ENCODE measurements at places on chromosomes 4 and X. TPM values are rescaled to one million over a fixed set of nuclear protein-coding genes. Genes with fewer than 3 reads are reported as not detected.
A peak's percentile ranks its signal among the peaks of the same experiment; 100 is the strongest.

- DNase-seq: peak; percentile 73
Observed at GRCh38 chr4:121736735-121737351, 28.1 kb downstream of the SMIM43 start.

GRCh38 chrX:69311936-69312670 is 146.8 kb upstream of the PJA1 start:
- DNase-seq: no peak

GRCh38 chrX:153560000-153560399 is 38.9 kb downstream of the CCNQ start:
- DNase-seq: peak; percentile 25

DNA sequence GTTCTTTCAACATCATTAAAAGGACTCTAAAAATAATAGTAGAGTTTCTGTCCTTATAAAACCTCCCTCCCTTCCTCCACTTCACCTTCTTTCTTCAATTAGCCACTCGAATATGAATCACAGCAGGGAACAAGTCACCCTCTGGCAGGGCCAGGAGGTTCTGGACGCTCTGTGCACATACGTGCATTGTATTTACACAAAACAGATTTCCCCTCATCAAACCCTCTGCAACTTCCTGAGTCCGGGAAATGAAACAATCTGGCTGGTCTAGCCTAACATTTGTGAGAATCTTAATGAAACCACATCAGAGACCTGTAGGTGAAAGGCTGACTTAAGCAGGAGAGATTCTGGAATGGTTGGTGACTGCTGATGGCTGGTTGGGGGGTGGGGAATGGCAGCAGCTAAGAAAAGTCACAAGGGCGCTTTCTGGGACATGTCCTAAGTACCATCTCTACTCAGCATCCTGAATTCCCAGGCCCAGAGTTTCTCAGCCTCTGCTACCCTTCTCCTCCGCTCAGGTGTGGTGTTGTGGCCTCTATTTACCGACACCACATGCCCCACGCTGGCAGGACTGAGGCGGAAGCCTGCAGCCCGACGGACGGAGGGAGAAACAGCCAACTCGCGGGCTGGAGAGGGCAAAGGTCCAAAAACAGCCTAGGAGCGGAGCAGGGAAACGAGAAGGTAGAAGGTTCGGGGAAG is 1.0 kb downstream of the ZDHHC9 start:
- DNase-seq: peak; percentile 38

The PNMA5 gene
- 0.64 TPM for total RNA-seq

The SULT1B1 gene
- total RNA-seq: under 0.01 TPM

The GUCY1A1 gene
- 0.43 TPM for total RNA-seq
